Right ventricle myocardium superior (tissue), 1 donor: ENCODE measurements at places on chromosomes 3 and 15.

GRCh38 chr15:50943638-50944037 is 35.2 kb downstream of the AP4E1 start:
- no peak for DNase-seq

GRCh38 chr15:93428150-93428549 is 339.1 kb upstream of the RGMA start:
- DNase-seq: no peak

GRCh38 chr3:113728661-113729060 is 17.4 kb downstream of the NAA50 start:
- DNase-seq: no peak

DNA sequence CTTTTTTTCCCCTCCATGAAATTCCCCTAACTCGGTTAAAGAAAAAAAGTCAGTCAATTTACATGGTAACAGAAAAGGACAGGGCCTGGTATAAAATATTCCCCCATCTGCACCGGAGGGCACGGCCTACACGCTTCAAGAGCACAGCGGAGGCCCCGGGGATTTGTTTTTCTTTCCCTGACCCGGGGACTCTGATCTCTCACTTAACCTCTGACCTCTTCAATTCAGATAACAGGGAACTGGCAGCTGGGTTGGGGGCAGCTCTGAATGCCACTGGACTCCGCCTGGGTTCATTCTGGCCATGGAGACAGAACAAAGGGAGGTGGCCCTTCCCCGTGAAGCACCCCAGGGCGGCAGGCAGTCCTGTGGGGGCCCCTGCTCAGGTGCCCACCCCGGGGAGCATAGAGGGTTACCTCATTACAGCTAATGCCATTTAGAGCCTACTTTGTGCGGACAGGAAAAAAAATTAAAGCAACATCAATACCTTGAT is 257.5 kb downstream of the SHQ1 start:
- DNase-seq: no peak

GRCh38 chr3:154728285-154728684 is 298.3 kb upstream of the GPR149 start:
- no peak for DNase-seq

DNA sequence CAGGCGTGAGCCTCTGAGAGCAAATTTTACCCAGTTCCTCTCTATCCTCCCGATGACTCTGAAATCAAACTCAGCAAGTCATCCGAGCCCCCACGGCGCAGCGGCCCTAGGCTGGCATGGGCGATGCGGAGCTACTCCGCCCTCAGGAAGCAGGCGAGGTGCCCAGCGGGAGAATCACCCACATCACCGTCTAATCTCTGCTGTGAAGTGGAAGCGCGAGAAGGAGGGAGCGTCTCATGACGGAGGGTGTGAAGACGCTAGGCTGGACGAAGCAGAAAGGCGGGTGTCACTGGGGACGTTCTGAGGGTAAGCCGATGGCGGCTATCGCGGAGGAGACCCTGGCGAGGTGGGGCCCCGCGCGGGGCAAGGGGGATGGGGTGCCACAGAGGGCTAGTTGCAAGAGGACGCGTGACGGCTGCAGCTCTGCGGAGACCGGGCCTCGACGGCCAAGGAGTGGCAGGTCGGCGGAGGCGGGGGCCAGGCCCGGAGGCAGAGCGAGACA is 9.1 kb upstream of the GNAI2 start:
- no peak for DNase-seq

DNA sequence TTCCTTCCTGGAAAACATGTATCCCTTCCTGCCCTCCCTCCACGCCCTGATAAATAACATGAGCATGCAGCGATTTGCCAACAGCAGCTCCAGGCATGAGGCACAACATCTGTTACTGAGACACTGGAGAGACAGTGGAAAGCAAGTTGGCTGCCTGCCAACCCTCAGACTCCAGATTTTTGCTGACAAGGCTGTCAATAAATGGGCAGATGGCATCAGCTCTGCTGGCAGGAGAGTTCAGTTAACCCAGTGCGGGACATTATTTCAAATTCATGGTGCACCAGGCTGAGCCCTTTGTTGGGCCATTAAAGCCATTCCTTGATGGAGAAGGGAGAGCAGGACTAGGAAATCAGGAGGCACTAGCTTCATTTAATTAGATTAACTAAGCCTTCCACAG is 293.3 kb downstream of the MEX3B start:
- peak; percentile 82 for DNase-seq

DNA sequence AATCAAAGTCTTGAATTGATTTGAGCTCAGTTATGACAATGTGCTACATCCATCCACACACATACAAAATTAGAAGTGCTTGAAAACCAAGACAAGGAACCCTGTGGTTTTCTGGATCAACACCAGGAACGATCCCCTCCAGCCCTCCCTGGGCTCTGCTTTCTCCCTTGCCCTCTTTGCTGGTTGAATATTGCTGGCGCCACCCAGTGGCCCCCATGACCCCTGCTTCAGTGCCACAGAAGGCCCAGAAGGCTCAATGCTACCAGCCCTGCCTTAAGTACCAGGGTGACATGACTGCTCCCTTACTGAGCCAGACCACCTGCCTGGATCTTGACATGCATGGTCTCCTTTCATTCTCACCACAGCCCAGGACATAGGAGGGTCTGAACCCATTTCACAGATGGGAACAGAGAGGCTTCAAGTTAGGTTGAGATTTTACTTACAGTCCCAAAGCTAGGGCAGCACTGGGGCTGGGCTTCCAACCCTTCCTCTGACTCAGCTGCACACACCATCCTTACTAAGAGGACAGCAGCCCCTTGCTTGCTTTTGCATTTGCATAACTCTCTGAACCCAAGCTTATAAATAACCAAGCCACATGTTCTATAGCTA is 15.0 kb downstream of the IL12A start:
- peak; percentile 74 for DNase-seq

GRCh38 chr15:69876064-69876940 is 221.4 kb downstream of the TLE3 start:
- DNase-seq: no peak

- DNase-seq: no peak
Measured at GRCh38 chr15:63073497-63074172, 31.1 kb downstream of the TPM1 start.

- peak; percentile 73 for DNase-seq
Measured at GRCh38 chr3:127775398-127776109, 46.8 kb downstream of the MGLL start.

- DNase-seq: no peak
Measured at GRCh38 chr3:109643590-109643989, 306.2 kb upstream of the DPPA4 start.

- DNase-seq: no peak
Measured at GRCh38 chr3:6605227-6605626, 255.7 kb upstream of the GRM7 start.

DNA sequence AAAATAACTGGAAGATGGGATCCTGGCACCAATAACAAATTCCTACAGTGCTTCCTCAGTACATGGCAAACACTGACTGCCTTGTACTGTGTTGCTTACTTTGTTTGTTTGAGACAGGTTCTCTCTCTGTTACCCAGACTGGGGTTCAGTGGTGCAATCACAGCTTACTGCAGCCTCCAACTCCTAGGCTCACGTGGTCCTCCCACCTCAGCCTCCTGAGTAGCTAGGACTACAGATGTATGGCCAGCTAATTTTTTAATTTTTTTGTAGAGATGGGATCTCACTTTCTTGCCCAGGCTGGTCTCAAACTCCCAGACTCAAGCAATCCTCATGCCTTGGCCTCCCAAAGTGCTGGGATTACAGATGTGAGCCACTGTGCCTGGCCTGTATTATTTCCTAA is 3.7 kb upstream of the ALPK3 start:
- DNase-seq: no peak

- no peak for DNase-seq
Measured at GRCh38 chr3:116981089-116981488, 271.5 kb downstream of the TUSC7 start.

DNA sequence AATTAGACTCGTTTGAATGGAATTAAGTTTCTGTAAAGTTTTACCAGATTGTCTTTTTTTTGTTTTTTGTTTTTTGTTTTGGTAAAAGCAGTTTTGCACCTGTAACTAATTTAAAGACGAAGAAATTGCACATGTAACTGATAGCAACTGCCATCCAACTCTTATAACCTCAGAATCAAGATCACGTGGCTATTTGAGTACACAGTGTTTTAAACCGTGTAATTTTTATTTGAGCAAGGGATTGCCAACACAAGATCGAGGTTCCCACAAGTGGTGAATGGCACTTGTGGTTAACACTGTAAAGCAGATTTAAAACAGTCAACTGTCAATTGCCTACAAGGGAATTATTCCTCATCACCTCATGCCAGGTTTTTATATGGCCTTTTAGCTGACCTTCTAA is 67.3 kb downstream of the PPARG start:
- DNase-seq: no peak

DNA sequence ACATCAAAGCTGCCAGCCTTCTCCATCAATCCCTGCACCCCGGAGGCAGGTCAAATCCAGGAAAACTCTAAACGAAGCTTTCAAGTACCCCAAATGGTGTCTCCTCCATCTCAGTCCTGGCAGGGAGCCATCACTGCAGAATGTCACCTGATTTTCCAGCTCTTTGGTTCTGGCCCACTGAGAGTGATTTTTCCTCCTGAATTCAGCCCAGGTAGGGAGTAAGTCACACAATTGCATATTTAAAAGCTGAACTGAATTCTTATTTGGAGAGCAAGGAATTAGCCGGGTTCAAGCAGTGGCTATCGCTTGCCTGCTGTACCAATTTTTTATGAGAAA is 5.3 kb downstream of the RFTN1 start:
- no peak for DNase-seq

DNA sequence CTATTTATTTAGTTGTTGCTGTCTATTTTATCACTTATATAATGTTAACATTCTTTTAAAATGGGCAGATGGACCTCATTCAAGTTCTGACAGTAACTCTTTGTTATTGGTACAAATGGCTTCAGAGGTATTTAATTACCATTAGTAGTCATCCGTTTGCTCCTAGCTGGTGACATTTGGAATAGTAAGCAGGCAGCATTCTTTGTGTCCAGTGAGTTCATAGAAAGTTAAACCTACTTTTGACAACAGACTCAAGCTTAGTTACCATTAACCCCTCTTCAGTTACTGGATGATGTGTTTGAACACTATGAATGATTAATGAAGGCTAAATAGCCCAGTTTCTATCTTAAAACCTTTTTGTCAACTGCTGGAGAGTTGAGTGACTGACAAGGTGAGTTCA is 500.7 kb upstream of the ATP11B start:
- DNase-seq: no peak

DNA sequence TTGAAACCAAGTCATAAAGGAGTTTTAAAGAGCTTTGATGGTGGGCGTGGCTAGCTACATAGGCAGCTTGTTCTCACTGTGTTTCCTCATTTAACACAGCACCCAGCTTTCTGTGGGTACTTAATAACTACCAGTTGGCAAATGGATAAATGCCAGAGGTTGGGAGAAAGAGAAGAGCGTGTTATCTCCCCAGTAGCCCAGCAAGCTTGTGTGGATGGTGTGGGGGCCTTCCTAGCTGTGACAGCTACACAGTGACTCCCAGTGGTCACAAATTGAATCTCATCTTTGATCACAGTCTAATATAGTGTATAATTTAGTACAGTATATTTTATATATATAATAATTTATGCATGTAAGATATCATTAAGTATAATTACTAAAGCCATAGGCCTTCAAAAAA is 984.1 kb downstream of the EPHA3 start:
- no peak for DNase-seq

- no peak for DNase-seq
Measured at GRCh38 chr15:96300836-96301235, 29.7 kb upstream of the NR2F2 start.

DNA sequence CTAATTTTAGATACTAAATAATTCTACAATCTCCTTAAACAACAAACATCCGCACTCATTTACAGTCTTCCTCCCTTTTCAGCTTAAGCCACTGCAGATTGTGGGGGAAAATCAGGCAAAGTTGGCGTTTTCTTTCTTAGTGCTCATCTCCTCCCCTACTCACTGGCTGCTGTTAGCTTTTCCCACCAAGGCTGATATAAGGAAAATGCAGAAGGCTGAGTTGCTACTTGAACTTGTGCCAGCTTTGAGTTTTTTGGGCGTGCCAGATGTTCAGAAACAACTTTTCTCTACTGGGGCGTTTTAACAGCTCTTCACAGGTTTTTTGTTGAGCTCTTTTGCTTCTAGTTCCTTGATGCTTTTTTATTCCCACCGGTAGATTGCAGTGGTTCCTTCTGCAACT is 222.0 kb downstream of the PYDC2 start:
- no peak for DNase-seq

GRCh38 chr3:56303487-56303886 is 164.8 kb downstream of the ERC2 start:
- DNase-seq: no peak

- DNase-seq: no peak
Measured at GRCh38 chr3:112973325-112974177, 1.4 kb downstream of the CD200R1 start.

DNA sequence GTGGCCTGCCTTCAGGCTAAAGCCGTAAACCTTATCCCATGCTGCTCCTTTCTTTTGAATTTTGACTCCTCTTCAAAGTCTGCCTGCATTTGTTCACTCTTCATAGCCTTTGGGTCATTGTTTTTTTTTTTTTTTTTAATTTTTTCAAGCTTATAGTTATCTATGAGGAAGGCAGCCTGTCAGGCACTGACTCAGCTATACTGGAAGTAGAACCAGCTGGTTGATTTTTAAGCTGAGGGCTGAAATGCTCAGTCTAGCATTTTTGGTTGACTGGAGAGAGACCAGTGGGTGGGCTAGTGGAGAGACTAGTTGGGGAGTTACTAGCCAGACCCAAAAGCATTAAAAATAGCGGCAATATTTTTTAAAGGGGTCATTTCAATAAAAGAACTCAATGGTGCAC is 44.1 kb downstream of the C3orf20 start:
- DNase-seq: no peak

- DNase-seq: no peak
Measured at GRCh38 chr15:52023169-52023922, 4.3 kb downstream of the MAPK6 start.

GRCh38 chr15:75727851-75728715 is 15.4 kb upstream of the CSPG4 start:
- peak; percentile 79 for DNase-seq

GRCh38 chr3:40737343-40737742 is 212.6 kb downstream of the ZNF621 start:
- DNase-seq: no peak

DNA sequence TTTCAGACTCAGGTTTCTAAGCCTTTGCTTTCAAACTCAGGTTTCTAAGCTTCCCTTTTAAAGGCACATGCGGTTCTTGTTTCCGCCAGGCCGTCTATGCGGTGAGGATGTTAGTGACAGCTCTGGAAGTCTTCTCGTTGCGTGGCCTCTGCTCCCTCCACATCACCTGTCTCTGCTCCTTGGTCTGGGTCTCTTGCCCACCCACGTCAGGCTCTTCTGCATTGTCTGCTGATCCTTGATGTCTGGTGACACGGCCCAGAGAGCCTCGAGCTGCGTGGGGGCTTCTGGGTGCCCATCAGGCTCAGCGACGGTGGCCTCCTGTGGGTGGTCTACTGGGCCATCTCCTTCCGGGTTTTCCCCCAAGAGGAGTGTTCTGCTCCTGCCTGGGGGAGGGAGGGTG is 30.5 kb downstream of the KLF13 start:
- DNase-seq: no peak

- peak; percentile 6 for DNase-seq
Measured at GRCh38 chr3:52400275-52400793, 44.6 kb downstream of the SEMA3G start.
